ENCODE measurements at places on chromosomes 1 and 21.

- DNase-seq = no peak
Measured at GRCh38 chr1:55622074-55622473, 406.9 kb upstream of the USP24 start.

DNA sequence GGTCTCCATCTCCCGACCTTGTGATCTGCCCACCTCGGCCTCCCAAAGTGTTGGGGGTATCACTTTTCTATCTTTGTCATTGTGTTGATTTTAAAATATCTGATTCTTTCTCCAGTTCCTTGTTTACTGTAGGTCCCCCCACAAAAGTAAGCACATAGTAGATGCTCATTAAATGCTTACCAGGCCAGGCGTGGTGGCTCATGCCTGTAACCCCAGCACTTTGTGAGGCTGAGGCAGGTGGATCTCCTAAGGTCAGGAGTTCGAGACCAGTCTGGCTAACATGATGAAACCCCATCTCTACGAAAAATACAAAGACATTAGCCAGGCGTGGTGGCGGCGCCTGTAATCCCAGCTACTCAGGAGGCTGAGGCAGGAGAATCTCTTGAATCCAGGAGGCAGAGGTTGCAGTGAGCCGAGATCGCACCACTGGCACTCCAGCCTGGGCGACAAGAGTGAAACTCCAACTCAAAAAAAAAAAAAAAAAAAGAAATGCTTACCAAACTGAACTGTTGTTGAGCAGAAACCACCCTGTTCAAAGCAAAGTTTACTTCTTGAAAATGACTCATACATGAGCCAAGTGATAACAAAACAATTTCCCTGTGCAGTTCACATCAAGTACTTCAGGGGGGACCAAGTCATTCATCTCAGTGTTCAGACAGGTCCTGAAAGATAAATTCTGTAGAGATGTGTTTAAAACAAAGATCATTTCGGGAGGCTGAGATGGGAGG, 24.3 kb upstream of the NID1 start:
- no peak for DNase-seq

DNA sequence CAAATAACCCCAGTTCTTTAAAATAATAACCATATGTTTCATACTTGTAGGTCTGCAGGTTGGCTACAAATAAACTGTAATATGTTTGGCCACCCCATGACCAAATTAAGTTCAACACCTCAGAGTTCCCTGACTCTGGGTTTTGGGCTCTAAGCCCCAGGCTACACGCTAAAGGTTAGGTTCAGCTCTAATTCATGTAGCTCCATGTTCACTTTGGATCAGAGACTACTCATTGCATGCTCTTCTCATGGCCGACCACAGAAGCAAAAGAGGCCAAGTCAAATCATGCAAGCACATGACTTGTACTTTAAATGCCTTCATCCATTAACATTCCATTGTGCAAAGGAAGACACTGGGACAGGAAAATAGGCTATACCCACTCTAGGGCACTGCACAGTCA, 66.2 kb downstream of the MRPL39 start:
- no peak for DNase-seq

DNA sequence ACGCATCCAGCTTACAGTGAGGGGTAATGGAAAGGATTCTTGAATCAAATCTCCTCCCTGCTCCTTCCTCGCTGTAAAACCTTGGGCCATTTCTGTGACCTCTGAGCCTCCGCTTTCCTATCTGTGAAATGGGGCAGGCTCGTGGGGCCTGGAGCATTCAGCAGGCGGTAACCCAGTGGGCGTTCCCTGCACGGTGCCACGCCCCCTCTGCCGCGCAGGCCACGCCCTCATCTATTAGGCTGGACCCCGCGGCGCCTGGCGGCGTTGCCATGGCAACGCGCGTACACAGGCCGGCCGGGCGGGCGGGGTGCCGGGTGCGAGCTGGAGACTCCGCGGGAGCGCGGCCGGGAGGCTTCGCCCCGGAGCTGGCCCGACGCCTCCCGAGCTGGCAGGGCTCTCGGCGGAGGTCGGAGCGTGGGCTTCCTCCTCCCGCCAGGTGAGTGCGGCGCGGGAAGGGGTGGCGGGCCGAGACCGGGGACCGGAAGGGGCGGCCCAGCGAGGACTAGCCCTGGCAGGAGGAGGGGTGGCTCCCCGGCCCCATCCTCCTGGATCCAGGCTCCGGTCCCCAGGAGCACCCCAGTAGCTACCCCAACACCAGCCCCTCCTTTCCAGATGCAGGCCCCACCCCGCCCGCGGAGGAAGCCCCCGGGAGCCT, at the start of gene FHAD1:
Gene FHAD1 (plus strand): TSS at position 264 of the 655 bp plus-strand sequence. CDS start 4,562 bp downstream, outside the sequence.
- peak; percentile 48 for DNase-seq

DNA sequence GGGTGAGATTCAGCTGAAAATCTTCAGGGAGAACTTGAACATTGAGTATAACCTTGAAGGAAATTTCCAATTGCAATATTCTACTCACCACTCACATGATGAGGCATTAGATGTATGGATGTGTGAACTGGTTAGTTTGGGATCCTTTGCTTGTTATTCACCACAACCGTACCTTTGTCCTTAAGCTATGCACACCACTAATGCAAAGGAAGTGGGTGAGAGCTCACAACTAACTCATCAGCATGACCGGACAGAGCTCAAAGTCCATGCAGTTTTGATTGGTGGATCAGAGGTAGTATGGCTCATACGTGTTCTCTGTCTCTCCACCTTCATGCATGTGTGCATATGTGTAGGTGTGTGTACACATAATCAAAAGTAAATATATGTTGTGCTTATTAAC, 43.5 kb upstream of the MROH9 start:
- DNase-seq = no peak

GRCh38 chr1:2272686-2273400, 44.7 kb downstream of the SKI start:
- no peak for DNase-seq

- peak; percentile 42 for DNase-seq
Measured at GRCh38 chr1:55257958-55258357, 42.8 kb upstream of the USP24 start.
